ENCODE measurements at places on chromosomes 4 and X.

- no peak for DNase-seq
These were observed 2.8 kb downstream of the FIP1L1 start for GRCh38 chr4:53380221-53380620.

DNA sequence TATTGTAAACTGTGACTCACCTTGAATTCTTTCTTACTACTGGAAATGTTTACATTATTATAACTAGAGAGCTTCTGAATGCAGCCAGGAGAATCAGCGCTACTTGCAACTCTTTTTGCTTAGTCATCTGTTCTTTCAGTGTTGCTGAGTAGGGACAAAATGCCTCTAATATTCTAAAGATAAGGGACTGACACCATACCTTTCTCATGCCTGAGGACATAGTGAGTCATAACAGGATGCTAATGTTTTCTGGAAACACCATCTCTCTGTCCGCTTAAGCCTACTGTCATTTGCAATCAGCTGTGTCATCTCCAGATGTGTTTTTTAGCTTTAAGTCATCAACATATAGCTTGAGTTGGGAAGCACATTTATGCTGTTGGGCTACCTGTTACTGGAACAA lies 108.3 kb downstream of the QRFPR start:
- DNase-seq: no peak

GRCh38 chrX:39574178-39574577 lies 523.6 kb downstream of the BCOR start:
- DNase-seq: no peak

DNA sequence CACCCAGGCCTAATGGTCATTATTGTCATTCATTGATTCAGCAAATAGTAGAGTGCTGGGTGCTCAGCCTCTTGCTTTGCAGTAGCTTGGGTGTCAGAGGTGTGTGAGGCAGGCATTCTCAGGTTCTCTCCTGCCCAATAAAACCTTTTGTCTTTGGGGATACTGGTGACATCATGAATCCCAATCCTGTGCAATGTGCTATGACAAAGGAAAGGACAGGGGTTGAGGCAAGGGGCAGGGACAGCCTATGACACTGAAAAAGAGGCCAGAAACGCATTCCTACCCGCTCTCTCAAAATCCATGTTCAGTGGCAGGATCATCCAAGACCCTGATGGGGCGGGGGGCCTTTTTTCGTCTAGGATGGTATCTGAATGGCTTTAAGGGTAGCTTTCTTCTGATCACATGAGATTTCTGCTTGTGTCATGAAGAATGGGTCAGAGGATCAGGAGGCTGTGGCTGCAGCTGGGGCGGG lies 1.5 kb upstream of the FAM193A start:
- no peak for DNase-seq

- DNase-seq: no peak
These were observed 470.8 kb downstream of the NKX6-1 start for GRCh38 chr4:84028340-84028739.

GRCh38 chr4:55122235-55122634 lies 3.2 kb downstream of the KDR start:
- DNase-seq: no peak

- DNase-seq: no peak
These were observed 23.5 kb downstream of the CXCL8 start for GRCh38 chr4:73763877-73764276.

DNA sequence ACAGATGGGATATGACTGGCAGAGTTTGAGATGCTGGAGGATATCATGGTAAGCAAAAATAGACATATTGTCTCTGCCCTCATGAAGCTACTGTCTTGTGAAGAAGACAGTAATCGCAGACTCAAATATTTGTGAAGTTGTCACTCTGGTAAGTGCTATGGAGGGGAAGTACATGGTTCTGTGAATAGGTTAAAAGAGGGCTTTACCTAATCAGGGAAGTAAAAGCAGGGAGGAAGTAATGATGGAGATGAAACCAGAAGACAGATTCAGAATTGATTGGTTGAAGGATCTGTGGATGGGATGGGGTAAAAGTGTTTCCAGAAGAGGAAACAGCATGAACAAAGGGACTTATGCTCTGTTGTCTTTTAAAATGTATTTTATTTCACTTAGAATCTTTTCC lies 19.3 kb upstream of the MAGED1 start:
- DNase-seq: no peak

- DNase-seq: no peak
These were observed 2.7 kb upstream of the UGT2B15 start for GRCh38 chr4:68673143-68673542.

- DNase-seq: no peak
These were observed 83.7 kb downstream of the NAT8L start for GRCh38 chr4:2142630-2143427.

DNA sequence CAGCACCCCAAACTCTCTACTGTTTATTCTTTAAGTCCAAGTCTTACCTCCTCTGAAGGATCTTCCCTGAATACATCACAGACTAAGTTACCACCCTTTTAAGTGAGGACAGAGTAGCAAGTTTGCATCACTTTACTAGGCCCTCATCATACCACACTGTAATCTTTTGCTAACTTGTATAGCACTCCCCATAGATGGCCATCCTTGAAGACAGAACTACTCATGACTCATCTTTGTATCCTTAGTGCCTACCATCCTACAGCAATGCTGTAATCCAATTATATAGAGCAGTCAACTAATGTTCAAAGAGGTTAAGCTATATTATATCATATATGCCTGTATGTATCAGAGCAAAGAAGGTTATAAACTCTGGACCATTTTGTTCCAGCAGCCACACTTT lies 101.4 kb downstream of the ADAMTS3 start:
- DNase-seq: no peak

DNA sequence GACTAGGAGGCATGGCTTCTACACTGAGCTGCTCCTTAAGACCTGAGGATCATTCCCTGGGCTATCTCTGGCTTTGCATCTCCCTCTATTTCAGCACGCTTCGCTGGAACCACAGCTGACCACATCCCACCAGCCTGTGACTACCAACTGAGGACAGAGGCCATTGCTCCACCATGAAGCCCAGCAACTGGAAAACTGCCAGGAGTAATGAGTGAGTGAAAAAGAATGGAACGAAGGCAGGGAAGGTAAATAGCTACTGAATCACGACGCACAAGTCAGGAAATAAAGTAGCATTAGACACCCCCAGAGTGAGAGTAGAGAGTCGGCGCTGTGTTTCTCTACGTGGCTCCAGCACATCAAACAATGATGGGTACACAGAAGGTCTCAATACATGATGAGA lies 314.7 kb downstream of the LDB2 start:
- DNase-seq: no peak

DNA sequence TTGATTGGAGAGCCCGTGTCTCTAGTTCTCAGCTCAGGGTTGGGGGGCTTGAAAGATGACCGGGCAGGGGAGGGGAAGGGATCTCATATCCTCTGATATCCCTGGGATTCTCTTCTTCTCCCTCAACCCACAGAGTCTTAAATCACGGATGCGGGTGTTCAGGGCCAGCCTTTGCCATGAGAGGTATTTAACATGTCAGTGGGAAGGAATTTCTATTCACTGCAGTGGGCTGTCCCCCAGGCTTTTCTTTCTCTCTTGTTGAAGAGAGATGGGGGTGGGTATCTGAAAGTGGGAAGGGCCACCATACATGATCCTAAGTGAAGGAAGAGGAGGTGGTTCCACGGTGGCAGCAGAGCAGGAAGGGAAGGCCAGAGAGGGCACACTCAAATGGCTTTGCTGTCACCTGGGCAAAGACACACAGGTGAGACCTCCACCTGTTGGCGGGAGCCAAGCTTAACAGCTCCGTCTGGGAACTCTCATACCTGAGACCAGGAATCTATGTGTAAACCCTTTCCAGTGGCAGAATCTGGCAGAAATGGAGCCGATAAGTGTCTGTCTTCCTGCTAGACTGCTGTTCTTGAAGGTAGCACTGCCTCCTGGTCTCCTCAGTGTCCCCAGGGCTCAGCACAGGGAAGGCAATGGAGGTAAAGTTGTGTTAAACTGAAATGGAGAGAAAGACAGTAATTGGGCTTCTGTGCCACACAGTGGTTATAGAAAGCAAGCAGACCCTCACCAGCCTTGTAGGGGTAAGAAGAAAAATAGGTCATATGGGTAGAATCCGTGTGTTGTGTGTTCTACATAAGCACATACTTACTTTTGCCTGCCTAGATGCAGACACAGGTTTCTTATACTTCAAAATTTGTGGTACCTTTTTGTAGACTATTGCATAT lies 49.4 kb downstream of the RHOH start:
- DNase-seq: no peak

GRCh38 chr4:172892300-172892699 lies 276.3 kb upstream of the GALNT7 start:
- DNase-seq: peak; percentile 15

DNA sequence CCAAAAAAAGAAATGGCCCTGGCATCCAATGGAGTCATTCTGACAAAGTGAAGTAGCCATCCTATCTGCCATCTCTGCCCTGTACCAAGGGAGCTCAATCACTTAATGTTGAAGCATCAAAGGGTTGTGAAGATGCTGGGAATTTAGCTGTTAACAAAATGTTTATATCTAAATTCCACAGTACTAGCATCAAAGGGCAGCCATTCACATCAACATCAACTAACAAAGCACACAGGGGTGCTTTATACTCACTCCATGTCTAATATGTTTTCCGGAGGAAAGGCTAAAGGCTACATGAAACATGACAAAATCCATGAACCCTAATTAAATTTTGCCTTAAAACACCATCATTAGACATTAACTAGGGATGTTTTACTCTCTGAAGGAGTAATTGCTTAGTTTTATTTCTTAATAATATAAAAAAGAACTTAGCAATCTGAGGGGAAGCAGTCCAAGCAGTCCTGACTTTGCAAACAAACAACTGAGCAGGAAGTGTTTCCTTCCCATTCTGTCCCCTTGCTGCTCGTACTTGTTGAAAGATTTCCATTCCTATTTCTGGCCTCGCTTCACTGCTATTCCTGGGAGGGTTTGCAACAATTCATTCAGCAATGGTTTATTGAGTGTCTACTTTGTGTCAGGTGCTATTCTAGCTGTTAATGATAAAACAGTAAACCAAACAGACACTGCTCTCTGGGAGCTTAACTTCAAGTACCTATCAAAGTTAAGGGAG lies 208.6 kb upstream of the SLC7A11 start:
- no peak for DNase-seq

- DNase-seq: no peak
These were observed 21.1 kb upstream of the GPR34 start for GRCh38 chrX:41667631-41668030.

DNA sequence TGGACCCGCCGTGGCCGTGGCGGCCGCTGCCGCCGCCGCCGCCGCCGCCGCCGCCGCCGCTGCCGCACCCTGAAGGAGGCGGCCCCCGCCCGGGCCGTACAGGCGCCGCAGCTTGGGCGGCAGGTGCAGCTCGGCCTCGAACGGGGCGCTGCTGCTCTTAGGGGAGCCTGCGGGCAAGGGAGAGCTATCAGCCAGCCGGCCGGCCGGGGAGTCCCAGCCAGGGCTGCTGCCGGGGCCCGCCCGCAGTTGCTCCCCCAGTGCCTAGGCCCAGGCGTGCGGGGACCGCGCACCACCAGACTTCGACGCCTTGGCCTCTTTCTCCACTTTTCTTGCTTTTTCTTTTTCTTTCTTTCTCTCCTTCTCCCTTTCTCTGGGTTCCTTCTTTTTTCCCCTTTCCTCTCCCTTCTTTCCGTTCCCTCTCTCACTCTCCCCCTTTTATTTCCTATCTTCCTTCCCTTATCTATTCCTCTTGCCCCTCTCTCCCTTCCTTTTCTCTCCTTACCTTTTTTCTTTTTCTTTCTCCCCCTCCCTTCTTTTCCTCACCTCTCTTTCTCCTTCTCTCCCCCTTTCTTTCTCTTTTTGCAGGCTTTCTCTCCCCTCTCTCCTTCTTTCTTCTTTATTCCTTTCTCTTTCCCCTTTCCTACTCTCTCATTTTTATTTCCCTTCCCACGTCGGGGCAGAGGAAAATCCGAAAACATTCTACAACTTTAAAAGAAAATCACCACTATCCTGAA lies 2.0 kb downstream of the ARX start:
- no peak for DNase-seq

DNA sequence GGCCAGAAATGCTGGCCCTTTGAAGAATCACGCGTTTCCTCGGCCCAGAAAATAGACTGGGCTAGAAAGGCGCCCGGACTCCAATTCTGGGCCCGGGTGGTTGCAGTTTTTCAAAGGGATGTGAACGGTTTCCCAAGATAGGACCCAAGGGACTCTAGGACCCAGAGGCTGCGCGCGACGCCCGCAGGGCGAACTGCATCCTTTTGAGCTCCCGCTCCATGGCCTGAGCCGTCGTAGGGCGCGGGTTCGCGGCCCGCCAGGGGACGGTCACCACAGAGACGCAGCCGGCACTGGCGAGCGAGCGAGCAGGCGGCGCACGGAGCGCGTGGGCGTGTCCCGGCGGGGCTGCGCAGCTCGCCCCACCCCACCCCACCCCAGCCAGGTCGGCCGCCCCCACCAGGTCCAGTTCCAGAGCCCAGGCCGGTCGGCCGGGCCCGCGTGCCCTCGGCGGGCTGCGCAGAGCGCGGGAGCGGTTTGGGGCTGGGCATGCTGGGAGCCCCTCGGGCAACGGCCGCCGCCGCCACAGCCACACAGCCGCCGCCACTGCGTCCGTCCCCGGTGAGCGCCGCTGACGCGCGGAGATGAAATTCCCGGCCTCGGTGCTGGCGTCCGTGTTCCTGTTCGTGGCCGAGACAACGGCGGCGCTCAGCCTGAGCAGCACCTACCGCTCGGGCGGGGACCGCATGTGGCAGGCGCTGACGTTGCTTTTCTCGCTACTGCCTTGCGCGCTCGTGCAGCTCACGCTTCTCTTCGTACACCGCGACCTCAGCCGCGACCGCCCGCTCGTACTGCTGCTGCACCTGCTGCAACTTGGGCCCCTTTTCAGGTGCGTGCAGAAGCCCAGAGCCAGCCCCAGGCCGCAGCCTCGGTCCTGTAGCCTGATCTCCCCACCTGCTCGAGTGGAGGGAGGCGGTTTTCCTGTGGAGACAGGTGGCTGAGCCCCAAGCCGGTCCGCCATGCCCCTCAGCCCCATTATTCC lies at the start of gene XK:
Gene XK (plus strand): TSS at position 411 of the 979 bp plus-strand sequence. CDS start 171 bp downstream, at position 582.
- no peak for DNase-seq

- no peak for DNase-seq
These were observed 13.5 kb downstream of the RXFP1 start for GRCh38 chr4:158535130-158535614.

DNA sequence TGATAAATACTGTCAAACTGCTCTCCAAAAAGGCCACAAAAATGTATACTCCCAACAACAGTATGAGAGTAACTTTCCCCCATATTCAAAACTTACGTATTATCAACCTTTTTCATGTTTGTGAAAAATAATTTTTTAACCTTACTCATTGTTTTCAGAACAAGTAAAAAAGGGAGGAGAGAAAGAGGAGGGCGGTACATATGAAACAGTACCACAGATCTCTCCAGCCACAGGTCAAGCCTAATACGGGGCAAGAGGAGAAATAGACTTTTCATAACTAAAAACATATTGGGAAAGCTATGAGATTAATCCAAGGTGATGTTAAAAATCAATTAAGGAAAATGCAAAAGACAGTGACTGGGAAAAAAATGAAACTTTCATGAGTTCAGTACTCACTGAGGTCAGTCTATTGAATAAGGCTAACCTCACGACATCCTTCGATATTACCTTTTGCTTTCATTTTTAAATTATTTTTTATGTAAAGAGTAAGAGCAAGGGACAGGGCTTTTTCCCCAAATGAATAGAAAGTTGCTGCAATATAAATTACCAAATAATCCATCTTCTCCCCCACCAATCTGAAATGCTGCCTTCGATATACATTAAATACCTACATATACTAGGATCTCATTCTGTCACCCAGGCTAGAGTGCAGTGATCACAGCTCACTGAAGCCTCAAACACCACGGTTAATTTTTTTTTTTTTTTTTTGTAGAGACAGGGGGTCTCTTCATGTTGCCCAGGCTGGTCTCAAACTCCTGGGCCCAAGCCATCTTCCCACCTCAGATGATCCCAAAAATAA lies 25.3 kb downstream of the FBXW7 start:
- no peak for DNase-seq

GRCh38 chrX:24292353-24292752 lies 21.5 kb downstream of the SUPT20HL2 start:
- DNase-seq: no peak
